Mucosa of gallbladder (tissue), 1 donor: ENCODE measurements at places on chromosomes 5 and 9.
A peak's percentile ranks its signal among the peaks of the same experiment; 100 is the strongest.

- DNase-seq: no peak
Measured at GRCh38 chr5:16797951-16798350, 138.1 kb downstream of the MYO10 start.

- no peak for DNase-seq
Measured at GRCh38 chr5:22662391-22662790, 190.8 kb downstream of the CDH12 start.

DNA sequence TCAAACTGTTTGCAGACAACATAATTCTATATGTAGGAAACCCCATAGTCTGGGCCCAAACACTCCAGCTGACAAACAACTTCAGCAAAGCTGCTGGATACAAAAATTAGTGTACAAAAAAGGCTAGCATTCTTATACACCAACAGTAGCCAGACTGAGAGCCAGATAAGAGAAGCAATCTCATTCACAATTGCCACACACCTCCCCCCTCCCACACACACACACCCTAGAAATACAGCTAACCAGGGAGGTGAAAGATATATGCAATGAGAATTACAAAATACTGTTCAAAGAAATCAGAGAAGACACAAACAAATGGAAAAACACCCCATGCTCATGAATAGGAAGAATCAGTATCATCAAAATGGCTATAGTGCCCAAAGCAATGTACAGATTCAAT is 9.0 kb downstream of the MTREX start:
- no peak for DNase-seq

DNA sequence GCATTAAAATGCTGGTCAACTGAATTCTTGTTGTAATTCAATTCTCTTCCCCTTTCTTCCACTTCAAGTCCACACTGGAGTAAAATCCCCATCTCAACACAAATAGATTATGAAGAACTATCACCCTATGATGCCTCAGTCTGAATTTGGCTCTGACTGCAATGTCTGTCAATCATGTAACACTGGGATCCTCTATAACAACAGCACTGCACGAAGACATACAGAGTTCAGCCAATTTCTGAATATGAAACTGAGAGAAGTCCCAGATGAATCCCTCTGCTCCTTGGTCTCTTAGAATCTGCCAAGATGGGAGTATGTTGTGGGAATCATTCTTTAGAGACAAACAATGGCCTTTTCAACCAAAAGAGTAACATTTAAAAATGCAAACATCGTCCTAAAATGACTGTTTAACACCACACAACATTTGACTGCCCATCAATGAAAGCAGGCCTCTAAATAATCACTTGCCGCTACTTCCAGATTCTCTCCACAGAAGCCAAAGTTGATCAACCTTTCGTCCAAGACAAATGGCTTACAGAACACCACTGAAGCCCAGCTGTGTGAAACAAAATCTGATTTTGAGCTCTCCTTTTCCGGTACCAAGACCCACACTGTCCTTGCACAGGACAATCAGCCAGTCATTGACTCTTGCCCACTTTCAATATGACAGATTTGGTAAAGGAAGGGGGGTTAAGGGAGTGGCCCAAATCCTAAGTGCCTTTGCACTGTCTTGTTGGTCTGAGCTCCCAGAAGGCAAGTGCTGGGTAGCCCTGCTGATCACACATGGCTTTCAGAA is 258.0 kb downstream of the EBF1 start:
- no peak for DNase-seq

- no peak for DNase-seq
Measured at GRCh38 chr5:3601061-3601710, 5.6 kb downstream of the IRX1 start.

- peak; percentile 21 for DNase-seq
Measured at GRCh38 chr5:124963236-124963919, 216.9 kb upstream of the ZNF608 start.

DNA sequence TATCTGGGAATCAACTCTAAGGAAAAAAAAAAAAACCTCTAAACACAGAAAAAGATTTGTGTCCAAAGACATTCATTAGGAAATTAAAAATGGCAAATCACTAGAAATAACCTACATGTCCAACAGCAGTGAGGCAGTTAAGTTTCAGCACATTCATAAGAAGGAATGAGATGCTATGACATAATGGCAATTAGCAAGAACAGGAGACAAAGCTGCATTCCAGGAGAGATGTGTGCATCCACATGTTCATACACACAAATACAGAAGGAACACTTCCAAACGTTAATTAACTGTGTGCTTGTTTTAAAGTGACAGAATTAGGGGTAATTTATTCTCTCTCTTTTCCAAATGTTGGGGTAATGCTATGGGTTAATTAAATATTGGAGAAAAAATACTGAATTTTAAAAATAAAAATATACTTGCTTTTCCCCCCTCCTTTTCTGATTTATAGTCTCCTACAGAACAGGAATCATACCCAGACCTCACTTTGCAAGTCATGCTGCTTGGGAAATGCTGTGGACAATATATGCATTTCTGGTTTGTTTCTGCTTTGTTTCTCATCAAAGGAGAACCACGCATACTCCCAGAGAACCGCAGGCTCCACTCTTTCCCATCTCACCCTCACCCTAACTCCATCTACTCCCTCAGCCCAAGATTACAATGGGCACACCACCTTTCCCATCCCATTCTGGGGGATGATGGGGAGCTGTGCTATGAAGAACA is 114.1 kb downstream of the CDK5RAP2 start:
- no peak for DNase-seq

GRCh38 chr9:109346904-109347303 is 26.0 kb upstream of the EPB41L4B start:
- no peak for DNase-seq

GRCh38 chr5:2013301-2014057 is 130.8 kb upstream of the IRX4 start:
- no peak for DNase-seq

- no peak for DNase-seq
Measured at GRCh38 chr9:136951541-136952320, at the start of gene LCN12. Gene LCN12, plus strand, starts transcription at chr9:136952273. Its CDS starts 55 bp downstream, at chr9:136952328.

DNA sequence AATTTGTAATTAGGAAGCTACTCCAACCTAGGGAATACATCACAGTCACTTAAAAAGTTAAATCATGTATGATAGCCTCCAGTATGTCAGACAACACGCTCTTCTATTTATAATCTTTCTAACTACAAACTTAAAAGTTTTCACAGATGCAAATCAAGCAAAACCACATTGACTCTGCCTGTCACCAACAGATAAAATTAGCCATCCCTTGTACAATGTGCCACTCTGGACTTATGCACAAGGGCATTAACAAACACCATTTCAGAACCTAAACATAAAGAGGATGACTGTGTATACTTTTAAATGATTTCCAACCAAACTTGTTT is 14.7 kb downstream of the ERP44 start:
- no peak for DNase-seq

DNA sequence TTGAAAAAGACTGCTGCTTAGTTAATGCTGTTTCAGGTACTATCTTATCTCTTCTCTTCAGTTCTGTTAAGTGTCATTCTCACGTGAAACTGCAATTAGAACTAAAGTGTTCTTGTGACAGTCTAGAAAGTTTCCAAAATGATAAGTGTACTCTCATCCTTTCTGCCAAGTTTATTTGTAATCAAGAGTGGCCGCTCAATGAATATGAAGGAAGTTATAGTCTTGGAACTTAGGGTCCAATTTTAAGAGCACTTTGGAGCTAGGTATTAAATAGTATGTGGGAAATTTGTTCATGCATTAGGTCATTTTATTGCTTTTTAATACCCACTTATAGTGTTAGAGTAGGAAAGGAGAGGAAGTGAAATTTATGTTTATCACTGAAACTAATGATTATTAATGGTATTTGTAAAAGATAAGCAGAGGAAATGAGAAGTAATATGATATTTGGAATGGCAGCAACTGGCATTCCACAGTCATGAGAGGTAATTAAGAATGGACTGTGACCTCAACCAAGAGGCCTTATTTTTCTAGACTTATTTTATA is 20.4 kb downstream of the XRCC4 start:
- DNase-seq: no peak

GRCh38 chr5:82367930-82368329 is 89.8 kb upstream of the RPS23 start:
- no peak for DNase-seq

DNA sequence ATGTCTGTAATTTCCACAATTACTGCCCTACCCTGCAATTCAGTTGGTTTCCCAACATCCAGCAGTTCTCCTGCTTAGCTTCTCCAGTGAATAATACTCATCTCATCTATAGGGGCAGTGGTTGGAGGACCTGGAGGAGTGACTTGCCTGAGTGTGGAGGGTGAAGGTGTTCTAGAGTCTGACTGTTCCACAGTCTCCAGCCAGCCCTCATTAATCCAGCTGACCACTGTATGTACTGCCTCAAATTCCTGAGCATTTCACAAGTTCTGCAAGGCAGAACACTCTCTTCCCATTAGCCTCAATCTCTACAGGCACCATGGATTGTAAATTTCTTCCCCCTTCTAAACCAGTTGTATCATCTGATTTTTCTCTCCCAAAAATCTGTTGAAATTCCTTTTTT is 147.4 kb upstream of the NFIL3 start:
- DNase-seq: no peak

DNA sequence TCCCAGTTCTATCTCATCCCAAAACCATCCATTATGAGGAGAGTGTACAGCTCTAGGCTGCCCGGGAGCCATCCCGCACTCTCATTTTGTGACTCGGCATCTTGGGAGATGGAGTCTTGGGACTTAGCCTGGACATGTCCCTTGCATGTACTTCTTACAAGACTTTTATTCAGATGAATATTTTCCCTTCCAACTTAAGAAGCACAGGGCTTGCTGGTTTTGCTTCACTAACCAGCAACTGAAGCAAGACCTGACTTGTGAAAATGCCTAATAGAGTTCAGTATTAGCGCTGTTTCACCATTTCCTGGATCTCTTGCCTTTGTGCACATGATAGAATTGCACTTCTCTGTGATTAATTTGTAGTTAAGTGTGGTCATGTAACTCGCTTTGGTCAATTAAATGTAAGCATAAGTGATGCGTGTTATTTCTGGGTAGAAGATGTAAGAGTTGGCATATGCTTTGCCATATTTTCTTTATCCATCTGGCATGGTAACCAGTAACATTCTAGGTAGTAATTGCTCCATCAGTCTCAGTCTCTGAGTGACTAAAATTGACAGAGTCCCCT is 55.8 kb downstream of the PDCD1LG2 start:
- no peak for DNase-seq

DNA sequence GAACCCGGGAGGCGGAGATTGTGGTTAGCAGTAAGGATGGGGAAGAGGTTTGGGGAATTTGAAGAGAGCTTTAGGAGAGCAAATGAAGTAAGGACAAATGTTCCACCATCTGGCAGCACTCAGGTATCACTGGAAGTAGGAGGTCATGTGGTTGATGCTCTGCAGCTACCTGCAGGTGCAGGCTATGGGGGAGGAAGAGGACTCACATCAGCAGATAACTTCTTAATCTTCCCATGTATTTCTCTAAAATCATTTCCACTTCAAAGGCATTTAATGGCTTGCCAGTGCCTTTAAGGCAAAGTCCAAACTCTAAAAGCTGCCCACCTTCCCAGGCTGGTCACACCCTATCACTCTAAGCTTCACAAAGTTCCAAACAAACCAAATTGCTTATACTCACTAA is 8.1 kb upstream of the HAVCR1 start:
- DNase-seq: no peak

DNA sequence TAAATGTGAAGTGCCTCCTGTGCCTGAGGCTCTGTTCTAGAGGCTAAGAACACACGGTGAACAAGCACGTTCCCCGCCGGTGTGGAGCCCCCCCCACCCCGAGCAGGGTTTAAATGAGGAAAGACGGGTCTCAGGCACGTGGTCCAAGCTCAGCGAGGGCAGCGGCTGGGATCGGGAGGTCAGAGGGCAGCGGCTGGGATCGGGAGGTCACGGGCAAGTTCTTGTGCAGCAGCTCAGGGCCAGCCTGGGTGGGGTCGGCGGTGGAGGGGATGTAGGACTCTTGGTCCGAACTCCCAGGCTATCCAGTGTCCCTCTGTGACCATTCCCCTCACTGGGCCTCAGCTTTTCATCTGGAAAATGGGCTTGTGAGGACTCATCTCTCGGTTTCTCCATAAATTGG is 2.7 kb upstream of the GBGT1 start:
- DNase-seq: no peak

GRCh38 chr5:118778941-118779340 is 209.4 kb downstream of the DTWD2 start:
- no peak for DNase-seq

- no peak for DNase-seq
Measured at GRCh38 chr5:14415024-14415697, 166.4 kb upstream of the OTULINL start.

DNA sequence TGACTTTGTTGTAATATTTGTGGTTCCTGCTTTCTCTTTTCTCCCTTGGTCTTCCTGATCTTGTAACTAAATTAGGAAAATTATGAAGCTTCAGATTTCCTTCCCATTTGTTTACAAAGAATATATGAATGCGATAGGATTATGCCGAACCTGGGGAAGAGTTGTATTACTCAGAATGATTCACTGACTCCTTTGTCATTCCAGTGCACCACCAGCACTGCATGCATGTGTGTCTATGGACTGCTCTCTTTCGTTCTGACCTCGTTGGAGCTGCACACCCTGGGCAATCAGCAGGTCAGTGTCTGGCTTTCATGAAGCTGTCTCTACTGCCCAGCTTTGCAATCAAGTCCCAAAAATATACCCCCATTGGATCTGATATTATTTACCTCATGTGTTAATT is 25.5 kb downstream of the NUP188 start:
- DNase-seq: no peak

- DNase-seq: no peak
Measured at GRCh38 chr9:83238871-83239640, 176.1 kb upstream of the RASEF start.

- DNase-seq: no peak
Measured at GRCh38 chr9:36731068-36731956, 158.6 kb downstream of the MELK start.

DNA sequence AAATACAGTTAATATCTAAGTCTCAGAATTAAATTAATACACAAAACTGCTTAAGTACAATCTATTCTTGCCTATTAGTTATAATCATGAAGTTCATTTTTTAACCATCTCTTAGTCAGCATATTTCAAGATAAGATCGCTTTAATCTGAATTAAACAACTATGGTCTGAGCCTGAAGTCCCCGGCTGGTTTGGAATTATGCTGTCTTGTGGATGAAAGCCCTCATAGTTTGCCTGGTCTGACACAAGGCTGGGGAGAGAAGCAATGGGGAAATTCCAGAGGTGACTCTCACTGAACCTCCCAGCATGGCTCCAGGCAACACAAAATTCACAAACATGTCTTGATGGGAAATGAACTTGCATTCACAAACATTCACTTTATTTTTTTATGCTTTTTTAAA is 28.0 kb upstream of the GRAMD2B start:
- DNase-seq: no peak

- DNase-seq: peak; percentile 44
Measured at GRCh38 chr5:67301285-67301903, 104.8 kb upstream of the CD180 start.

DNA sequence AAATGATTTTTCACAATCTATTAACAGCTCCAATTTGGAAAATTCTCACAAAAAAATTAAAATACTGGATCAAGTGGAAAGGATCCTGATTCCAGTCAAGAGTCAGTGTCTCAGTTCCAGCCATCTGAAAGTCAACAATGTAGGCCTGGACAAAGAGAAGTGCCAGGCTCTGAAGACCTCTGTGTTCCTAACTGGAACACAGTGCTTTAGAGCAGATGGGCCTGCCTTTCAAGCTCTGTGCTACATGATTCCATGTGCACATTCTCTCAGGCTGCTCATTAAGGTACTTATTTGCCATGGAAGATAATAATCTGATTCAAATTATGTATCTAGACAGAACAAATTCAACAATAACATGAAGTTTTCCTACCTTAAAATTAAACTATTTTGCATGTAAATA is 30.2 kb upstream of the ALDH1A1 start:
- no peak for DNase-seq
